ENCODE measurements at places on chromosomes 7 and 10.

DNA sequence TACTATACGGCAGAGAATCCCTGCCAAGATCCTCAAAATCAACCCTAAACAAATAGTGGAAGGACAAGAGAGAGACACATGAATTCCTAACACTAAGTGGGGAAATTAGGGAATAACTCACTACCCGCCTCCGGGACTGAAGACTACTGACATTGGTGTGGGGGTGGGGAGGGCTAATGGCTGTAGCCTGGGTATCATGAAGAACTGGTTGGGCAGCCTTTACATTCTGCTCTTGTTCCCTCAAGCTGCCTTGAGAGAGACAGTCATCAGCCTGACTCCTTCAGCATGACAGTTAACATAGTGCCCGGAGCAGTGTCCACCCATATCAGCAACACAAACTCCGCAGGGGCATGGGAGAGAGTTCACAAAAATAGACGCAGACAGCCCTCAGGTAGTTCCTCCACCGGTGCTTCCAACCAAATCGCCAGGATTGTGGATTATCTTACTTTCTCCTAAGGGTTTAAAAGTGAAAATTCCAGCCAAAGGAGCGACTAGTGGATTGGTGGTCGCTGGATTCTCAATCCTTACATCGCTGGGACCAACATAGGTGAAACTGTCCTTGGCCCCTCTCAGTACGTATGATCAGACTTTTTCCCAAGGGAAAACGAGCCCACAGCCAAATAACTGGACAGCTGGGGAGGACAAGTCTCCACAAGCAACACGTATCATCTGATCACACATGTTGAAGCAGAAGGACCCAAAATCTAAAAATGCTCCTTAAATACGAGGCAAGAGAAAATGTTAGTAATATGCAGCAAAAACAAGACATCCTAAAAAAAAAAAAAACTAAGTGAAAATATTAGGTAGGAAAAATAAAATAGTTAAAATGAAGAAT, 22.6 kb downstream of the TMEM254 start:
- no peak for DNase-seq

- DNase-seq: no peak
Measured at GRCh38 chr10:120765226-120765803, 85.8 kb upstream of the WDR11 start.

DNA sequence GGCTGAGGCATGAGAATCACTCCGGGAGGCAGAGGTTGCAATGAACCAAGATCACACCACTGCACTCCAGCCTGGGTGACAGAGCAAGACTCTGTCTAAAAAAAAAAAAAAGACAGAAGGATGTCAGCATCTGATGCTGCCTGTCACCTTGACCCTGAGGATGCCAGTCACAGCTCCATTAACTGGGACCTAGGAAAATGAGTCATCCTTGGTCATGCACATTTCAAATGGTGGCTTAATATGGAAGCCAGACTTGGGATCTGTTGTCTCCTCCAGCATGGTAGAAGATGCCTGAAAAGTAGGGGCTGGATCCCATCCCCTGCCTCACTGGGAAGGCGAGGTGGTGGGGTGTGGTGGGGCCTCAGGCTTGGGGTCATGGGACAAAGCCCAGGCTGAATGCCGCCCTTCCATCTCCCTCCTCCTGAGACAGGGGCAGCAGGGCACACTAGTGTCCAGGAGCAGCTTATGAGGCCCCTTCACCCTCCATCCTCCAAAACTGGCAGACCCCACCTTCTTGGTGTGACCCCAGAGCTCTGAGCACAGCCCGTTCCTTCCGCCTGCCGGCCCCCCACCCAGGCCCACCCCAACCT, 1.3 kb downstream of the NOS3 start:
- no peak for DNase-seq

- no peak for DNase-seq
Measured at GRCh38 chr7:128069373-128070364, 38.4 kb upstream of the LRRC4 start.

DNA sequence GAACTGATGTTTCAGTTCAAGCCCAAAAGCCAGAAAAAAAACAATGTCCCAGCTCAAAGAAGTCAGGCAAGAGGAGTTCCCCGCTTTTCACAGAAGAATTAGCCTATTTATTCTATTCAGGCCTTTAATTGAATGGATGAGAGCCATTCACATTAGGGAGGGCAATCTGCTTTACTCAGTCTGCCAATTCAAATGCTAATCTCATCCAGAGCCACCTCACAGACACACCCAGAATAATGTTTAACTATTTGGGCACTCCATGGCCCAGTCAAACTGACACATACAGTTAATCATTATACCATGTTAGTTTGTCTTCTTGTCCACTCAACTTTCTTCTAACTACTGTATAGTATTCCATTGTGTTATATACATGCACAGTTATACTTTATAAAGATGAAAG, 2.6 kb upstream of the NPSR1 start:
- DNase-seq: no peak

- no peak for DNase-seq
Measured at GRCh38 chr10:34205452-34205851, 609.6 kb downstream of the PARD3 start.

DNA sequence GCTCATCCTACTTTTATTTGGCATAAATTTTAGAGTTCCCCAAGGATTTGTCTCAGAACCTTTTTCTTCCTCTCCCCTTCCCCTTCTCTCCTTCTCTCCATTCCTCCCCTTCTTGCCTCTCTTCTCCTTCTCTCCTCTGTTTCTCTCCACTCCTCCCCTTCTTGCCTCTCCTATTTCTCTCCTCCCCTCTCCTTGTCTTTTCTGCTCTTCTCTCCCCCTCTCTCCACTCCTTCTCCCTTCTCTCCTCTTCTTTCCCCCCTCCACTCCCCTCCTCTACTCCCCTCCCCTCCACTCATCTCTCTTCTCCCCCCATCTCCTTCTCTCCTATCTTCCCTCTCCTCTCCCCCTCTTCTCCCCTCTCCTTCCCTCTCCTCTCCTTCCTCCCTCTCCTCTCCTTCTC, 142.7 kb downstream of the CCDC71L start:
- no peak for DNase-seq

DNA sequence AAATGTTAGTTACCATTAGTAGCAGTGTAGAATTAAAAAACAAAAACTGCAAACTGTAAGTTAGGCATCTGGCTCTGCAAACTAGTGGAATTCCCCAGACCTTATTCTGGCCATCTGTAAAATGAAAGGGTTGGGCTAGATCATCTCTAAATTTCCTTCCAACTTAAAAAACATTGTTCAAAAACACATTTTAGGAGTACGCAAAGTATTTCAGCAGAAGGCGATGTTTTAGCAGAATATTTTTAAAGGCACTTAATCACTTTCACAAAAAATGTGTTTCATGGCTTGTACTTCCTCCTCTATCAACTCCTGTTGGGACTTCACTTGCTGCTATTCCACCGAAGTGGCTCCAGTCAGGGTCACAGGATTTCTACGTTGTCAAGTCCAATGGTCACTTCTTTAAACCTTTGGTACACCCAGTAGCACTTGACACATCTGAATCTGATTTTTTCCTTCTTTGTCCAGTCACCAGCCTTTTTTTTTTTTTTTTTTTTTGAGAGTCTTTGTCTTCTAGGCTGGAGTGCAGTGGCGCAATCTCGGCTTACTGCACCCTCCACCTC, 169.0 kb downstream of the AHR start:
- DNase-seq: no peak

GRCh38 chr7:113752289-113752688, 166.5 kb downstream of the PPP1R3A start:
- DNase-seq: no peak

GRCh38 chr10:114489521-114490310, 85.4 kb upstream of the AFAP1L2 start:
- no peak for DNase-seq

DNA sequence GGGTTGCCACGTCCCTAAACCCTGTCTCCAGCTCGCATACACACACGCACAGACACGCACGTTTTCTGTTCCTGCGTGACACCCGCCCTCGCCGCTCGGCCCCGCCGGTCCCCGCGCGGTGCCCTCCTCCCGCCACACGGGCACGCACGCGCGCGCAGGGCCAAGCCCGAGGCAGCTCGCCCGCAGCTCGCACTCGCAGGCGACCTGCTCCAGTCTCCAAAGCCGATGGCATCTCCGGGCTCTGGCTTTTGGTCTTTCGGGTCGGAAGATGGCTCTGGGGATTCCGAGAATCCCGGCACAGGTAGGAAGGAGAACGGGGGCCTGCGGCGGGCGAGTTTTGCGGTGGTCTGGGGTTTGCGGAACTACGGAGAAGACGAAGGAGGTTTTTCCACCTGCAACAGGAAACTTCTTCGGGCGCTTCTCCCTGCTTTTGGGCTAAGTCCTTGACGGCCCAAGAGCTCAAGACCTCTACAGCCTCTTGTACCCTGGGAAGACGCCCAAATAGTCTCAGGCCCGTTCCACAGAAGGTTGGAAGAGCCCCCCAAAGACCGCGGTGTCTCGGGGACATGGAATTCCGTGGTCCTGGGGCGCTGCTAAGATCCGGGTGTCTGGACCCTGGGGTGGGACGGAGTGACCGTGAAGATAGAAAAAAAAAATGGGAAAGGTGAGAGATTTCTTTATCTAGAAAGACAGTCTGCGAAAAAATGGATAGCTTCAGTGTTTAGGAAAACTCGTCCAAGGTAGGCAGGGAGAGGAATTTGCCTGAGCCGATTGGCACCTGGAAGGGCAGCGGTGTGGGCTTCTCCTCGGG, at the start of gene GAD2:
GAD2 (plus strand) TSS at position 190 of the 811 bp plus-strand sequence; CDS start at position 226, 36 bp downstream.
- DNase-seq: no peak

DNA sequence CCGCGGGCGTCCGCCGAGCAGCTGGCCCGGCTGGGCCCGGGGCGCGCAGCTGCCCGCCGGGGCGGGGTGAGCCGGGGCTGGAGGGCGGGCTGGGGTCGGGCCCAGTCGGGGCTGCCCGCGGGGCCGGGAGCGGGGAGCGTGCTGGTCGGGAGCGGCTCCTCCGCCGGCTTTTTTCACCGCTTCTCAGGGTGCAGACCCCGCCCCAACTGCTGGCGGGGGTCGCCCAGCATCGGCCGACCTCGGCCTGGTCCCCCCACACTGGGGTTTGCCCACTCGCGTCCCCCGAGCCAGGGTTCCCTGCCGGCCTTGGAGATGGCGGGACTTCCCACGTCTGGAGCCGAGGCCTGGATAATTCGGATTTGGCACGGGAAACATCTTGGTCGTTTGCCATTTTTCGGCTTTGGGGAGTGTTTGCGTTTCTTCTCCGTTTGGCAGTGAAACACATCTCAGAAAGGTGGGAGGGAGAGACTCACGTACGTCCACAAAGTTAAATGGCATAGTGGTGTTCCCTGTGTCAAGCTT, 432 bp downstream of the TMEM248 start:
- peak; percentile 75 for DNase-seq

GRCh38 chr7:76272142-76272541, 30.3 kb upstream of the HSPB1 start:
- no peak for DNase-seq

- DNase-seq: no peak
Measured at GRCh38 chr10:75744261-75744660, 312.8 kb downstream of the LRMDA start.

- peak; percentile 28 for DNase-seq
Measured at GRCh38 chr10:119131512-119132240, 27.8 kb downstream of the DENND10 start.

GRCh38 chr7:151074817-151075661, 5.6 kb downstream of the FASTK start:
- DNase-seq: no peak

GRCh38 chr7:111992601-111993000, 213.6 kb downstream of the DOCK4 start:
- DNase-seq: no peak

DNA sequence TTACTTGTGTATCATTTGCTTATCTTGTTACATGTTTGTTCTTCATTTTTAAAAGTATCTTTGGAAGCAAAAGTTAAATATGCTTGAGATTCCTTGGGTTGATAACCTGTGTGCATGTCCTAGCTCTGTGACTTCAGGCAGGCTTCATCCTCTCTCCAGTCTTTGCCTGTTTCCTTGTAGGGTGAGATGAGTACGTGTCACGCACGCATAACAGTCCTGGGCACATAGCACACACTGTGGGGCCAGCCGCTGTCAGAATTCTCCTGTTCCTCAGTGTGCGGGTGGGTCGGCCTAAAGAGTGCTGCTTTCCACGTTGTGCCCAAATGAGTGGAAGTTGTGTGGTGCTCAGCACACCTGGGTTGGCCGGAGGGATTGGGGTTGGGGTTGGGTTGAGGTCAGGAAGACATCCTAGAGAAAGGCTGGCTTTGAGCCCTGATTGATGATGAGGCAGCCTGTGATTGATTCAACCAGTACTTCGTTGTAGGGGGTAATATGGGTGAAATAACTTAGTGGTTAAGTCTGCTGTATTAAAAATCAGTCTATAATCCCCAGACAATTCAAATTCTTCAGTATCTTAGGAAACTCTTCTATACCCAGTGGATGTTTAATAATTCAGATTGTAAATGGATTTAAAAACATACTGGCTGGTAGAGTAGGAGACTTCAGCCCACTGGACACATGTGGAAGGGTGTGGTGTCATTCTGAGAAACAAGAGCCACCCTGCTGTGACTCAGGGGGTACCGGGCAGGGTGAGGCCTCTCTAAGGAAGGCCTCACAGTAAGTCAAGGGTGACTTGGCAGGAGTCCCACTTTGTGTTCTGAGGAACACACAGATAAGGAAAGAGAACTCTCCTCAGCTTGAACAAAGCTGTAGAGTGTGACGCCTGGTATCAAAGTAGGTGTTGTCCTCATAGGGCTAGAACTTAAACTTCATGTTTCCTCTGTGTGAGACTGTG, 54.8 kb downstream of the DAGLB start:
- DNase-seq: no peak

DNA sequence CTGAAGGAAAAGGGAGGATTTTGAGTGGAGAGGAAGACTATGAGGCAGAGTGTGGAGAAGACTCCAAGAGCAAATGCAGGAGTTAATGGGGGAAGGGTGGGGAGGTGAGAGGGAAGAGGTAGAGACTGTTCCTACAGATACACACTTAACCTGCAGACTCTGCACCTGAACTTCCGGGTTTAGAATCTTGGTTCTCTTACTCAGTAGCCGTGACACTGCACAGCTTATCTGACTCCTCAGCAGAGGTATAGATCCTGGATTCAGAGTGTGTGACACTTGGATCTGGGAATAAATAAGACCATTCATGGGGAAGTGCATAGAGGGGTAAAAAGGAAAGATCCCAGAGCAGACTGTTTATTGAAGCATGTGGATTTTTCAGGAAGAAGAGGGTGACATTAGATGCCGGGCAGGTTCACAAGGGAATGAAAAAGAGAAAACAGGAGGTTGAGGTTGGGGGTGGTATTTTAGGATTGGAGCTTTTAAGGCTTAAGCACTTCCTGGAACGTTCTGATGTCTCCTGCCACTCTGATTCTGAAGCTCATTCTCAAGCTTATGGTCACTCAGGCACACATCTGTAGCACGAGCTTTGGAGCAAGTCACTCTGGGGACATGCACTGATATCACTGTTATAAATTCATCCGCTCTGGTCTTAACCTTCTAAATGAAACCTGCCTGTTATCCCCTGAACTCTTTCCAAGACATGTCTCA, 5.7 kb upstream of the ZC3HAV1L start:
- DNase-seq: no peak

GRCh38 chr7:155365146-155365874, 67.6 kb downstream of the INSIG1 start:
- no peak for DNase-seq

GRCh38 chr10:59595593-59595992, 114.1 kb downstream of the SLC16A9 start:
- DNase-seq: no peak

Data from lung (tissue), 17 donors.